NCI-H460 (cell line): ENCODE measurements at places on chromosomes 2 and 18. TPM values are rescaled to one million over a fixed set of nuclear protein-coding genes. Genes with fewer than 3 reads are reported as not detected.

Gene ATP5MC3
- total RNA-seq = 253 and 259 TPM in 2 replicates

Gene NCKAP1
- 164 and 201 TPM in 2 replicates for total RNA-seq

Gene DSG1
- total RNA-seq = 0.02 TPM in 1 of 2 replicates, not detected in the other

Gene RAX
- total RNA-seq = not detected in 2 replicates

Gene OR6B2
- not detected in 2 replicates for total RNA-seq

Gene ZNF513
- total RNA-seq = 7.0 and 7.3 TPM in 2 replicates

Gene IL1B
- total RNA-seq = 2.2 and 2.5 TPM in 2 replicates

Gene CXCR1
- total RNA-seq = not detected in 2 replicates

DNA sequence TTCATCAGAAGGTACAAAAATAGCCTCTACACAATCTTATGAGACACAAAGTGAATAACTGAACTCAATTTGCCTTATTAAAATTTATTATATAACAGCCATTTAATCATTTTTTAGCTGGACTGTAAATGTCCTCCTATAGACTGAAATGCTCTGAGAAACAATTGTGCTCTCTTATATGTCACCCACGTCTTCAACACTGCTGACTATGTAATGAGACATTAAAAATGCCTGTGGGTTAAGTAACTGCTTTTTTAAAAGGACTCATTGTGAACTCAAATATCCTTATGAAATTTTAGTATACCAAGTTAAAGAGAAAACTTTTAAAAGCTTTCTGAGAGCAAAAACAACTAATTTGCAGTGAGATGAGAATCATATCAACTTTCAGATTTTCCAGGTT lies 10.4 kb upstream of the GALNT1 start:
- no peak for DNase-seq

DNA sequence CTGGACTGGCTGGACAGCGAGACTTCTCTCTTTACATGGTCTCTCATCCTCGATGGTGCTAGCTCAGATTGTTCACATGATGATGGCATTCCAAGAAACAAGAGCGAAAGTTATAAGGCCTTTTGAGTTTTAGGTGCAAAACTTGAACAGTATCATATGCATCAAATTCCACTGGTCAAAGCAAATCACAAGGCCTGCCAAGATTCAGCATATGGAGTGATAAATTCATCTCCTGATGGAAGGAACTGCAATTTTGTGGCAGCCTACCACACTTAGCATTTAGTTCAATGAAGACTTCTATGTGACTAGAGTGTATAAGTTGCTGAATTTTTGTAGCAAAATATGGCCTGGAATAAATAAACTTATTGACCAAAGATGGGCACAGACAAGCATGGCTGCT lies 194.0 kb upstream of the EPC2 start:
- no peak for DNase-seq

DNA sequence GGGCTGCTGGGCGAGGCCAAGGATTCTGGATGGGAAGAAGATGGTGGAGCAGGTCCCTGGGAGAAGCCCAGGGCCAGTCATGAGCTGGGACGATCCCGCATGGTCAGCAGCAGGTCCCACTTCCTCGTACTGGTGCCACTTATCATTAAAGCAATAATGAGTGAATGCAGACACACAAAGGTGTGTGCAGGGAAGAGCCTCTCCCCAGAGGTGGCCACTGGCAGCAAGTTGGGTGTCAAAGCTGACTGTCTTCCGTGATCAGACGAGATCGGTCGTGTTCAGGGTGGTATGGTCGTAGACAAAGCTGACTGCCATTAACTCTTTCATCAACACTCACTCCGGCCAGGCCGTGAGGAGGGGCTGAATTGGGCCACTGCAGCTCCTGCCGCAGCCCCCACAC lies 10.3 kb upstream of the ARHGEF4 start:
- no peak for DNase-seq

GRCh38 chr18:28875059-28875458 lies 698.1 kb upstream of the CDH2 start:
- no peak for DNase-seq

DNA sequence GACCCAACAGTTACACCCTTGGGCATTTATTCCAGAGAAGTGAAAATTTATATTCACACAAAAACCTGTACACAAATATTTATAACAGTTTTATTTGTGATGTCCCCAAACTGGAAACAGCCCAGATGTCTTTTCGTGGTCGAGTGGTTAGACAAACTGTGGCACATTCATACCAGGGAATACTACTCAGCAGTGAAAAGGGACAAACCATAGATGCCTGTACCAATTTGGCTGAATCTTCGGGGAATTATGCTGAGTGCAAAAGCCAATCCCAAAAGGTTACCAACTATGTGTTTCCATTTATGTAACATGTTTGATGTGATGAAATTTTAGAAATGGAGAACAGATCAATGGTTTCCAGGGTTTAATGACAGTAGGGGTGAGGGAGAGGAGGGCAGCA lies 154.3 kb downstream of the GLI2 start:
- DNase-seq = no peak

DNA sequence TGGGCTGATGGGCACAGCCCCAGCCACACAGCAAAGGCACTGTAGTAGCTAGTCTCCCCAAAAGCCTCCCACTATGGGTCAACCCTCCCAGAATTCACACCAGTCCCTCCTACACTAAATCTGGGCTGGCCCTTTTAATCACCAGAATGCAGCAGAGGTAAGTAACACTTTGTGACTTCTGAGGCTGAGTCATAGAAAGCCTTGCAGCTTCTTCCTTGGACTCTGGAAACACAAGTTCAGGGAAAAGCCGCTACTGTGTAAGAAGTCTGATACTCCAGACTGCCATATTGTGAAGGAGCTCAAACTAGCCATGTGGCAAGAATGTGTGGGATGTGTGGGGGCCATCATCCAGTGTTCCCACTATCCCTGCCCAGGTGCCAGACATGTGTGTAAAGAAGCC lies 19.0 kb upstream of the SIX2 start:
- DNase-seq = no peak

- no peak for DNase-seq
Measured at GRCh38 chr2:120513776-120514357, 167.9 kb downstream of the INHBB start.

DNA sequence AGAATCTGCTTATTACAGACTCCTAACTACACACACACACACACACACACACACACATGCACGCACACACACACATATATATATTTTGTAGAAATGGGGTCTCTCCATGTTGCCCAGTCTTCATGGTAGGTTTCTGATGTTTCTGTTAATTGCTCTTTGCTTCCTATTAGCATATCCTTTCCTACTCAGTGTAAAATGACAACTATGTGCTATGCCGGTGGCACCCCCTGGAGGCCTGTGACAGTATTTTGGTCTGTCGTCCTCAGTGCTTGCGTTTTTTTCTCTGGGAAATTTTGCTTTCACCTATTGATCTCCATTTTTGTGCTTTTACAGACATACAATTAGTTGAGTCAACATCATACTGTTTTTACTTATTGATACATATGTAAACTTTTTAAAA lies 322.1 kb downstream of the LRRTM1 start:
- DNase-seq = no peak

DNA sequence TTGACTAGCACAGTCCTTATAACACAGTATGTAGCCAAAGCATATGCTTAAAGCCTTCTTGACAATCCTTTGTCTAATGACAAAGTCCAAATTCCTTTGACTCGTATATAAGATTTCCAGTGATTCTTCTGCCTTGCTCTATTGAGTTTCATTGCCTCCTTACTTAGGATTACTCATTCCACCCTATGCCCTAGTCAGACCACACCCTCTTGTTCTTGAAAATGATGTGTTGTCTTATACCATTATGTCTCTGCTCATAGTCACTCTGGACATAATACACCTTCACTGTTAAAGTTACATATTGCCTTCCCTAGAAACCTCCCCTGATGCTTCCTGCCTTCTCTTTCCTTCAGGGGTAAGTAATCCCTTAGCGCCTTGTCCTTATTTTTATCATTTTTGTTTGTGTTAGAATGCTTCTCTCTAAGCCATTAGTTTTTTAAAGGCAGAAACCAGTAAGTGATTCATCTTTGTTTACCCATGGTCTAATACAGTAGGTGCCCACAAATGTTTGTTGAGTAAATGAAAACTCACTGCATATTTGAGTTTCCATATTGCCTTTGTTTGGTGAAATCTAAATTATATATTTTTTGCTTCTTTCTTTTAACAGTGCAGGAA lies 19.3 kb downstream of the GPD2 start:
- DNase-seq = no peak

GRCh38 chr18:61948846-61949438 lies 56.1 kb upstream of the RNF152 start:
- no peak for DNase-seq

- peak; percentile 91 for DNase-seq
Measured at GRCh38 chr2:189613077-189613636, 32.6 kb upstream of the SLC40A1 start.

DNA sequence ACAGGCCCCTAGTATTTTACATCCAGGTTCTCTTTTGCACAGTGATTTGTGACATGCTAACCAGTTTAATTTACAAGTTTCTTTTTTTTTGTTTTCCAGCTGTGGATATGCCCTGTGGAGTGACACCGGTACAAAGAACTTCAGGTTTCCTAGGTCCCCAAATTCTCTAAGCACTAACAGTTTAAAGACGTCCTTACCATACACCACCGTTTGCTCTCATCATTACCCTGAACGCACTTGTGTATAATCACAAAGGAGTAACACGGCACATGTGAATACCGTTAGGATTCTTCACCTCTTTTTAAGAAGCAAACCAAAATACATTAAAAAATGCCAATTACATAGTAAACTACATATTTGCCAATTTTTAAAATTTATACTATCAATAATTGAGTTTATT lies 853 bp downstream of the LANCL1 start:
- DNase-seq = no peak

DNA sequence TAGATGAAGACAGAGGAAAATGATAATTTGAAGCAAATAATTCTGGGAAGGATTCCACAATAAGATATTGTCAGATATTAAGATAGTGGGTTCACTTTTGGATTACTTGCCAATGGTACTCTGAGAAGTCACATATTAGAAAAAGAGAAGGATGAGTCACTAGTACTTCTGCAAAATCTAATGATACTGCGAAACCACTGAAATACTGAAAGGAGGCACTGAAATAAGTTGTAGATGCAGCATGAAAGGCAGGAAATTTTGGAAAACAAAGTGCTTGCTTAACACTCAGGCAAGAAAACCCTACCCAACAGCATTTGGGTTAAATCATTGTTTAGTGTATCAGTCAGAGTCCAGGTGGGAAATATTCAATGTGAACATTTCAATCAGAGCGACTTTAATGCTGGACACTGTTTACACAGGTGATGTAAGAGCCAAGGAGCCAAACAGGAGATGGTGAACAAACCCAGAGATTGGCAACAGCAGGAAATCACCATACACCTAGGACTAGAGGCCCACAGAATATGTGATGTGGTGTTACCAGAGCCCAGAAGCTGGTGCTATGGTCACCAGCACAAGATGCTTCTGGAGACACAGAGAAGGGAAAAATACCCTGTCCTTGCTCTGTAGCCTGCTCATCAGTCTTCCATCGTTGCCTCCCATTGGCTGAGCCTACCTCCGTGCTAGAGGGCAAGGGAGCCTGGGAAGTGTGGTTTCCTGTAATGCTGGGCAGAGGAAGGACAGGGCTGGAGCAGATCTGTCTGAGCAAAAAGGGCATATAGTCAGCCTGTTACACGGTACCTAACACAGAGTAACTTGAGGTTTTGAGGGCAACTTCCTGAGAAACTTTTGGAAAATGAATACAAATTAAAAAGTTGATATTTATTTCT lies 204.7 kb upstream of the ITGA4 start:
- no peak for DNase-seq

GRCh38 chr2:106137731-106138521 lies 56.2 kb downstream of the UXS1 start:
- DNase-seq = no peak

DNA sequence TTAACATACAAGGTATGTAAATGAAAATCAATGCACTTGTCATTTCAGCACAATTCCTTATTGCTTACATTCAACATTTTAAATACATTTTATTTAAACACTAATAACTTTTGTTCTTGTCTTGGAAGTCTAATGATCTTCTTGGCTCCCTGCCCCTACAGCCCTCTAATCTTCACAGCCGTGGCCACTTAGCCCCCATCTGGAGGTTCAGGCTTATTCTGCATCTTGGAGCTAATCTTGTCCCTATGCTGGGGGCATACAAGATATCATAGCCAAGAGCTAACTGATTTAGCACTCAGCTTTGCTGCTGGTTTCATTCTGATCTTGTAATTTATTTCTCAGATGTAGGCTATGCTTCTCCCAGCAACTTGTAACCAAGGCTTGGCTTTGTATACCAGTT lies 140.8 kb downstream of the TMEFF2 start:
- DNase-seq = no peak

DNA sequence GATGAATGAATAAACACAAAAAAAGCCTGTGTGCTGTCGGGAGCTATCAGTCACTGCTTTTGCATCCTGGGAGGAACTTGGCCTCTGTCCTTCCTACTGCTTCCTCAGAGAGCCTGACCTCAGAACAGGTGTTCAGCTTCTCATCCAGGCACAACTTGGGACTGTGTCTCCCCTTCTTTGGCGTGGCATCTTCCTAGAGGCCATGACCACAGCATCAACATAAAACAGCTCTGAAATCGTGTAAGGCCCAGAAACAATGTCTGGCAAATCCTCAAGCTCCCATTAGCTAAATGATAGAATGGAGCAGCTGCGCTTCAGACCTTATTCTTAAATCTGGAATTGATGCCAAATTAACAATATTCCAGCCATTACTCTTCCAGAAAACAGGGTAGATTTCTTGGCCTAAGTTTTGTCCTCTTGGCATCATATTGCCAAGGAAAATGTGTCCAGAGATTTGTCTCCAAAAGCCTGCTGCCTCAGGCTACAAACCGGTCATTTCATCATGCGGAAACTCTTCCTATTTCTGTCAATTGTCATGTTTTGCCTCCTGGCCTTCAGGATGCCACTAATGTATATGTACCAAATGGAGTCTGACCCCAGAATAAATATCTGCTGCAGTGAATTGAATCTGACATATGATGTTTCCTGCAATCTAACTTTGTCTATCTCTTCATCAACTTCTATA lies 53.2 kb upstream of the RAB27B start:
- no peak for DNase-seq

GRCh38 chr2:30664761-30665358 lies 142.4 kb downstream of the CAPN13 start:
- DNase-seq = no peak

DNA sequence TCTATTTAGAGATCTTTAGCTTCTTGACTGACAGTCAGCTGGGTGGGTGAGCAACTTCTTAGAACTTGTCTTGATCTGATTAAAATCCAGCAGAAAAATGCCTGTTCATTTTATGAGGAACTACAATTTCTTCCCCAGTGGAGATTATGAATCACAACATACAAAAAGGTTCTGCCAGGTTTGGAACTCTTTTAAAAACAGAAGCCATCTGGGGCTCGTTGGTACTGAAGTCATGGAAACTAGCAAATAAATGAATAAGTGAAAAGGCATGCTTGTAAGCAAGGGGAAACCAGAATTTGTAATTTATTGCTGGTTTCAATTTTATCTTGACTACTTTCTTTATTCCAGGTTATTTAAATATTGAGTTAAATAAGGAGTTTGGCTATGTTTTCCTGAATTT lies 767.4 kb downstream of the MBD2 start:
- no peak for DNase-seq

DNA sequence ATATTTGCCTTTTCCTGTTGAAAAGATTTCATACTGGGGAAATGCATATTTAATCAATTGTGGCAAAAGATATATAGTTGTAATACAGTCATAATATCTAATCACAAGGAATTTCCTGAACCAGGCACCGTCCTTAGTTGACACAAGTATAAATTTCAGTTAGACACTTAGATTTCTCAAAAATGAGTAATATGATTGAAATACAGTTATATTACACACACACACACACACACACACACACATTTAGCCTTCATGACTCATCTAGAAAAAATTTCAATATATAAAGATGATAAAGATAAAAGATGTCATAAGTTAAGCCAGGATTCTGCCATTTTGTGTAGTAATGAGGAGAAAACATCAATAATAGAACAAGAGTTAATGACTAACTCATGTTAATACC lies 258.4 kb upstream of the ZNF804A start:
- peak; percentile 5 for DNase-seq
